Glomerular endothelial cell (primary cell): ENCODE measurements at places on chromosomes 5 and 9. TPM values are rescaled to one million over a fixed set of nuclear protein-coding genes. Genes with fewer than 3 reads are reported as not detected.

DNA sequence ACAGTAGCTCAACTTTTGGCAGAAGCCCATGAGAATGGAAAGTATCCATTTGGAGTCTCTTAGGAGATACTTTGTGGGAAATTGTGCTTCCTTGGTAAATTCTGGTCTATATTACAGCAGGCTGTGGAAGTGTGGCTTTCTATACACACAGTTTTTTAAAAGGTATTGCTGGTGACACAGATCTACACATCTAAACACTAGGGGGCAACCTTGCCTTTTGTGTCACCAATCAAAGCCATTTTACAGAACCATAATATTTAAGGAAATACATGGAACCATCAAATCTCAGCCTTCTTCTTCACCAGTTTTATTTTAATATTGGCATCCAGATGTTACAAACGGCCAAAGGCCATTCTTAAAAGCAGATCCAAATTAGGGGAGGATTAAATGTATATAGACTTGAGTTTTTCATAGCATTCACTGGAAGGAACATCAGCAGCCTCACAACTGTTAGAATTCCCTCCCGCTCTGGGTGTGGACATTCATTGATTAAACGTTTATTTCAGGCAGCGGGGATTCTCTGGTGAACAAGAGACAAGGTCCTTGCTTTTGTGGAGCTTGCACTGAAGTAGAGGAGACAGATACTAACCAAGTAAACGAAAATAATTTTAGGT lies 132.4 kb upstream of the EPB41L4A start:
- peak; percentile 44 for DNase-seq

Gene FREM1
- total RNA-seq, result 0.06 TPM in 1 of 2 replicates, not detected in the other

DNA sequence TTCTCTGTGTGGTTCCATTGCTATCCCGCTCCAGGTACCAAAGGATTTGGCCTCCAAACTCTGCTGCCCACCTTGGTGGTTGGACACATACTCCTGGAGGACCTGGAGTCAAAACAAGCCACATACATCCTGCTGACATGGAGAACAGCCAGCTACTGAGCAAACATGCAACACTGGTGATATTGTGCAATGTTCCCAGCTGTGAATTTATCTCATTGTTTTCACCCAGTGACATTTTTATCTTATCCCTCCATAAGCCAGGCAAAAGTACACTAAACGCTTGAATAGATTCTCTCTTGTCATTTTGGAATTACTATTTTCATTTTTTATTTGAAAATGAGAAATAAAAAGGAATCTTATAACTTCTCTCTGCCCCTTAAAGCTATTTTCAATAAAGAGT lies 11.1 kb upstream of the CTSL start:
- no peak for DNase-seq

DNA sequence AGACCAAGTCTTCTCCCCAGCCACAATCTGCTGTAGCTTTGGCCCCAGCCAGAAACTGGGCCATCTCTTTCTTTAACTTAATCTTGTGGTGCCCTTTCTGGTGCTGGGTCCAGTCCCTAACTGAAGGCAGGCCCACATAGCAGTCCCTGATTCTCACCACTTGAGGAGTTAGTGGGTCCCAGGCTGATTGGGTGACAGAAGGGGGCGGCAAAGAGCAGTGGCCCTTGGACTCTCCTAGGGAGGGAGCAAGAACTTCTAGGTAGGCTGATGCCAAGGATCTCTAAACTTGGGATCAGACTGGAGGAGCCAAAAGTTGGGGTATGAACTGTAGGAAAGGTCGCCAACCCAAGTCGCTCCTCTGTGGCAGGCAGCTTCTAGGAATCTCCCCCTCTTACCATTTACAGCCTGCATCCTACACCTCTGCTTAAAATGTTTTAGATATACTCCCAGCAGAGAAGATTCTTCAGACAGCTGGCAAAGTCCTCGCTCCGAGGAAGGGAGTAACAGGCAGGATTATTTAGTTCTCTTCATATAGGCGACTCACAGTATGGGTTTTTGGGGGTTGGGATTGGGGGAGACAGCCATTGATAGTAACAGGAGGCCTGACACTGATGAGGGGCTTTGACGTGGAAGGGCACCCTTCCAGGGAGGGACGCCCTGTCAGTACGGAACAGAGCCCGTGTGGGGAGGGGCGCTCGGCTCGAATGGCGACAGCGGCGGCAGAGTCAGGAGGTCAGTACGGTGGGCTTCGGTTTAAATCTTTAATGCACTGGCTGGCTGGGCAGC lies 2.0 kb upstream of the CCL27 start:
- no peak for DNase-seq

- no peak for DNase-seq
Observed at GRCh38 chr5:168159425-168159824, 132.0 kb upstream of the WWC1 start.

GRCh38 chr9:76115982-76116646 lies 225.6 kb downstream of the PCSK5 start:
- DNase-seq, result no peak

DNA sequence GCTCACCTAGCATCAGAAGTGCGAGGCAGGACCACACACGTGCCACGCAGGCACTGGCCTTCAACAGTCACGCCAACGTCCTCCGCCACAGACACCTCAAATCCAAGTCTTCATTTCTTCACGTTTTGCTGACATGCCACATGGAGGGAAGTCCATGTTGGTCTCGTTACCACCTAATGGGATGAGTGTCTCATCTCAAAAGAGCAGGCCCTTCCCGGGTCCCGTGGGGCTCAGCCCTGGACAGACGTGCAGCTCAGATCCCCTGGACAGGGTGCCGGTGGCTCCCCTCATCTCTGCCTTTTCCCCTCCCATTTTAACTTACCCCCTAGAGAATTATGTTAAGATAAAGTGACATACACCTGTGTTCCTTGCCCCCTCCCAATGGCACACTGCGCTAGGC lies 76.8 kb downstream of the MRPL36 start:
- DNase-seq, result no peak
